Stimulated activated CD4-positive, alpha-beta T cell treated with anti-CD3 and anti-CD28 coated beads, TNF-alpha, amount 100 ng/mL, for 48 hours (primary cell): ENCODE measurements at places on chromosomes 1 and 21.

GRCh38 chr1:29900104-29900679 is 663.9 kb downstream of the PTPRU start:
- DNase-seq, result no peak

- no peak for DNase-seq
These were observed 4.4 kb downstream of the NTPCR start for GRCh38 chr1:232954594-232955365.

DNA sequence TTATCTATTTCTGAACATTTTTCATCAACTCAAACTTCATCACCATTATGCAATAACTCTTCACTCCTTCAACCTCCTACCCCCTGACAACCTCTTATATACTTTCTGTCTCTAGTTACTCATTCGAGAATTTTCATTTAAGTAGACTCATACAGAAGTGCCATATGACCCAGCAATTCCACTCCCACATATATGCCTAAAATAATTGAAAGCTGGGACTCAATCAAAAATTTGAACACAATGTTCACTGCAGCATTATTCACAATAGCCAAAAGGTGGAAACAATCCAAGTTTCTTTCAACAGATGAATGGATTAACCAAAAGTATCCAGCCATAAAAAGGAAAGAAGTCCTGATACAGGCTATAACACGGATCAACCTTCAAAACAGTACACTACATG is 24.1 kb downstream of the COL11A1 start:
- no peak for DNase-seq

- DNase-seq, result no peak
These were observed 14.7 kb upstream of the IRF2BP2 start for GRCh38 chr1:234624724-234625117.

DNA sequence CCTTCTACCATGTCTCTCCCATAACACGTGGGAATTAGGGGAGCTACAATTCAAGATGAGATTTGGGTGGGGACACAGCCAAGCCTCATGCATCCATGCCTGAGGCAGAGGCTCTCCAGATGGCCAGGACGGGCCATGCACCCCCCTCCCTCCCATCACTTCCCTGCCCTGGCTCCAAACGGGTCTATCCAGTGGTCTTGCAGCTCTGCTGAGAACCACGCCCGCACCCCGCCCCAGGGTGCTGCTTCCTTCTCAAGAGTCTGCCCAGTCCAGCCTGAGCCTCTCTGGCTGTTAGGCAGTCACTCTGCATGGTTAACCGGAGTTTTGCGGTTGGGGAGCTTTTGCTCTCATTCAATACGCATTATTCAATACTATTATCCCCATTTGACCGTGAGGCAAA is 131.5 kb upstream of the TMEM51 start:
- DNase-seq, result no peak

DNA sequence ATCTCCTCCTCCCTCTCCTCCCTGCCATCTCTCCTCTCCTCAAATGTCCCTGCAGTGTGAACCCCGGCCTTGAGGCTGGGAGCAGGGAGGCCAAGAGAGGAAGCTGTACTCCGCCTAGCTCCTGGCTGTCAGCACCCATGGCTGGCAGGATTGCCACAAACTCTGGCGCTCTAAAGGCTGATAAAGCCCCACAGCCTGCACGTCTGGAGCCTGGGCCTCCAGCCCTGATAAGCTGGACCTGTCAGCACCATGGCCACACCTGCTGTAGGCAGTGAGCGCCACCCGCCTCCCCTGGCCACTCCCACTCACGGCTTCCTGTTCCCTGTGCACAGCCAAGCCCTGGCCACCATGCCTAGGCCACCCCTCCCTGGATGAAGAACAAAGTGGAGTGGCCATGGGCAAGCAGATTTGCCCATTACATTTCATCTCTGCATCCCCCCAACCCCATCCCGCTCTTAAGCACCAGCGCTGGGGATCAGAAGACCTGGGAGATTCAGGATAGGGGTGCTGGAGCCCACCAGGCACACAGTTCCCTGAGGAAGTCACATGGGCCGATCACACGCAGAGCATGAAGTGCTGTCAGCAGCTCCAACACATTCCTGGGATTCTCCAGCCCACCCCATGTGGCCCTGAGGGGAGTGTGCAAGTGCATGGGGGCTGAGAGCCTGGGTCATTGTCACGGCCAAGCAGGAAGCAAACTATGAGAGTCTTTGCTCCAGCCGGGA is 24.2 kb upstream of the NPPB start:
- DNase-seq, result no peak

DNA sequence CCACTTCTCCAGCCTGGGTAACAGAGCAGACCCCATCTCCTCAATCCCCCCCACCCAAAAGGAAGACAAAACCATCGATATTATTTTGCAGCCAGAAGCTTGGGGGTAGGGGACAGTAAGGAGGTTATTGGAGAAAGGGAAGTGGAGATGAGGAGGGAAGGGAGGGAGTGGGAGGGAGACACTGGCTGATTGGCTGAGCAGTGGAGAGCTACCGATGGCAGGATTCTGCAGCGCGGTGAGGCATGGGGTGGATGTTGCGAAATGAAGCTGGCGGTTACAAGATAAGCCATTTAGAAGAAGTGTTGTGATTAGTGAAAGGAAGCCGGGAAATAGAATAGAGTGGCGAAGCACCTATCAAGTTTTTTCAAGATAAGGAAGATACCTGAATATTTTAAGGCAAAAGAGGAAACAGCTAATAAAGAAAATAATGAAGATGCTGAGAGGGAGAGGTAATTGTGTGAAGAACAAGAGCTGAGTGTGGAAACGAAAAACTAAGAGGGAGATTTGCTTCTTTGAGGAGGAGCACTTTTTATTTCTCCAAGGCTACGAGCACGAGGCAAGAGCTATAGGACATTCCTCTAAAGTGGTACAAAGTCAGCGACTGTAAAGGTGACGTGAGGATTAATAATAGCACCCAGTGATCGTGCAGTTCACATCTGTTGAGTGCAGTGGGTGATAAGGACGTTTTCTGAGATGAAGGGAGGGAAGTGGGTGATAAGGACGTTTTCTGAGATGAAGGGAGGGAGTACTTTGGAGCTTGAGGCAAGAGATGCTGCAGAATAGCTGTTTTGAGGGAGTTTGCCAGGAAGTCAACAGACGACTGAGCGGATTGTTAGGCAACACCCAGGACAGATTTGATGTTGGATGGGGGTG is 103.2 kb upstream of the KIF26B start:
- peak; percentile 20 for DNase-seq

DNA sequence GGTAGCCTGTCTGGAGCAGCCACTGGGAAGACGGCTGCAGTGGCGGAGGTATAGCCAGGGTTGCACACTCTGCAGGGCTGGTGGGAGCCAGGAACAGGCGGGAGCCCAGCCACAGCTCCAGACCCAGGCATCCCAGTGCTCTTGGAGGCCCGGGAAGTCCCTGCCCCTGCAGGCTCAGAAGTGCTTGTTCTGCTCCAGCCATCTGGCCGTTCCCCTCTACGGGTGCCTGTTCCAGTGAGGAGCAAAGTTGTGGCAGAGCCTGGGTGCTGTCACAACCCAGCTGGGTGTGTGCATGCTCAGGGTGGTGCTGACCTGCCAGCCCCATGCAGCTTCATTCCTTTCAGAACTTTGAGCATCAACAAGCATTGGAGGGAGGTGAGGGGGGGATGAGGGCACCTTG is 31.7 kb upstream of the BACE2 start:
- DNase-seq, result no peak

GRCh38 chr1:222785529-222785928 is 29.3 kb upstream of the DISP1 start:
- no peak for DNase-seq

DNA sequence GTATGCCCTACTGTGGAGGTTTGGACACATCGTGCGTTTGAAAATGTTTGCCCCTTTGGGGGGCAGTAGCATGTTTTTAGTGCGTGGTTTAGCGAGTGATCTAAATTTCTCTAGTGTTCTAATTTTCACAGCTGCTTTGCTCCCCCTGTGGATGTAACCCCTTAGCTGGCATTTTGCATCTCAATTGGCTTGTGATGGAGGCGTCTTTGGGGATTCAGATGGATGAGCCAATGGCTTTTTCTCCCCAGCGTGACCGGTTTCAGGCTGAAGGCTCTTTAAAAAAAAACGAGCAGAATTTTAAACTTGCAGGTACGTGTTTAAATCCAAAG is 836 bp downstream of the CDC7 start:
- no peak for DNase-seq

GRCh38 chr1:101112051-101112780 is 86.6 kb upstream of the DPH5 start:
- DNase-seq, result peak; percentile 29

DNA sequence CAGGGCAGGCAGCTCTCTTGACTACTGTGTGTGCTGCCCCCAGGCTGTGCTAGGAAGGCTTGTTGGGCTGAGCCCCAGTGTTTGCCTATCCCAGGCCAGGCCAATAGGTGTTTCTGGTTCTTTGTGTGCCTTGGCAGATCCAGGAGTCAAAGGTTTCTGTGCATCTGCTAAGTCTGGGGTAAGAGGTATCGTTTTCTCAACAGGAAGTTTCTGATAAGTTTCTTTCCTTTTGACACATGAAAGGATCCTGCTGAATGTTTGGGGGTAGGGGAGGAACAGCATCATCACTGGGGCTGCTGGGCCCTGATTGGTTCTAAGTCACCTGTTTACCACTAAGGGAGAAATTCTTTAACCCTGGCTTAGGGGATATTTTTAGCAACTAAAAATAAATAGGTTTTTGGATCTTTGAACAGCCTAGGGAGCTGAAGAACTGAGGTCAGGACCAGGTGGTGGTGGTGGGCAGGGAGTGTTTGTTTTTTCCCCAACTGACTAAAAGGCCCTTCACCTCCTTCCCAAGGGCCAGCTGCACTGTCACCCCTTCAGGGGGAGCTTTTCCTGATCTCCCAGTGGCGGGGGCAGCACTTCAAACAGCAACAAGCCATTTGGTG is 85.1 kb downstream of the KCNN3 start:
- peak; percentile 45 for DNase-seq
